ENCODE measurements at places on chromosomes 1 and 21.

DNA sequence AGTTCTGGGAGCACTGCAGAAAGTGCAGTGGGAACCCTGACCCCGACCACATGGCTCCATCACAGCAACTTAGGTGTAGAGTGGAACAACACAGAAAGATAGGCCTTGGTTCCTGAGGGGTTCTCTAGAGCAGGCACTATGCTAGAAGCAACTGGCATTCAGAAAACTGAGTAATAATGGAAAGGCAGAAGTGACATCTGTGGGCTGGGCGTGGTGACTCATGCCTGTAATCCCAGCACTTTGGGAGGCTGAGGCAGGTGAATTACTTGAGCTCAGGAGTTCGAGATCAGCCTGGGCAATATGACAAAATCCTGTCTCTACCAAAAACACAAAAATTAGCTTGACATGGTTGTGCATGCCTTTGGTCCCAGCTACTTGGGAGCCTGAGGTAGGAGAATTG, 5.3 kb downstream of the MRPS15 start:
- no peak for DNase-seq

- no peak for DNase-seq
Measured at GRCh38 chr1:99218572-99218971, 45.7 kb upstream of the PLPPR4 start.

GRCh38 chr1:30418061-30418938, 305.1 kb downstream of the MATN1 start:
- peak; percentile 74 for DNase-seq

DNA sequence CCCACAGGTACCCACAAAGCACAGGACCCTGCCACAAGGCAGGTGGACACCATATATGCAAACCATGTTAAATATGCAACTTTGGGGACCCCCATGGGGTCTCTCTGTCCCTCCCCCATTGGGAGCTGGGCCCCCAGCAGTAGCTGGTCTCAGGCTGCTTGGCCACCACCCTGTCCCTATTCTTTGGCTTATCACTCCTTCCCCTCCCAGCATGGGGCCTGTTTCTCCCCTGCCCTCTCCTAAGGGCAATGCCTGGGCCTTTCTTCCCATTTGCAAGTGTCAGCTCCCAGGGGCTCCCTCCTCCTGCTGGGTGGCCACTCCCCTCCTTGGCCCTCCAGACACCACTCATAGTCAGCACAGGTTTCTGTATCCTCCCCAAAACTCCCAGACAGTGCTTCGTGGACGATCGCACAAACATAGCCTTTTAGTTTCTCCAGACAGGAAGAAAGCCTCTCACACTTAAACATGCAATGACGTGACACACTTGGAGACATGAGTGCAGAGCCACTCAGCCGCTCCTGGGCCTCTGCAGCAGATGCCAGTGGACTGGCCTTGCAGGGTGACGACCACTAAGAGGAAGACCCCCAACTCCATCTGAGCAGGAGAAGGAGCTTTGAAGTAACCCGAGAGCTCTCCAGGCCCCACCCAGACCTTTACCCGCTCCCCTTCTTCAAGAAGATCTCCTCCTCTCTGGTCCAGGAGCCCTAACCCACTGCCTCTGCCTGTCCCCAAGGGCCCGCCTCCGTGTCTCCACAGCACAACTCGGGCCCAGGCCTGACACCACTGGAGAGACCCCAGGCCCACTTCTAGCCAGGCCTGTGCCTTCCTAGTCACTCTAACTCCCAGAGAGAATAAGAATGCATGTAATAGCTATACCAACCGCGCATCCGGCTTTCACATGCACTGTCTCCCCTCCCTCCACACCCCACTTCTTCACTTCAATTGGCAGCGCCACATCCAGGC, 22.9 kb downstream of the CITED4 start:
- no peak for DNase-seq

DNA sequence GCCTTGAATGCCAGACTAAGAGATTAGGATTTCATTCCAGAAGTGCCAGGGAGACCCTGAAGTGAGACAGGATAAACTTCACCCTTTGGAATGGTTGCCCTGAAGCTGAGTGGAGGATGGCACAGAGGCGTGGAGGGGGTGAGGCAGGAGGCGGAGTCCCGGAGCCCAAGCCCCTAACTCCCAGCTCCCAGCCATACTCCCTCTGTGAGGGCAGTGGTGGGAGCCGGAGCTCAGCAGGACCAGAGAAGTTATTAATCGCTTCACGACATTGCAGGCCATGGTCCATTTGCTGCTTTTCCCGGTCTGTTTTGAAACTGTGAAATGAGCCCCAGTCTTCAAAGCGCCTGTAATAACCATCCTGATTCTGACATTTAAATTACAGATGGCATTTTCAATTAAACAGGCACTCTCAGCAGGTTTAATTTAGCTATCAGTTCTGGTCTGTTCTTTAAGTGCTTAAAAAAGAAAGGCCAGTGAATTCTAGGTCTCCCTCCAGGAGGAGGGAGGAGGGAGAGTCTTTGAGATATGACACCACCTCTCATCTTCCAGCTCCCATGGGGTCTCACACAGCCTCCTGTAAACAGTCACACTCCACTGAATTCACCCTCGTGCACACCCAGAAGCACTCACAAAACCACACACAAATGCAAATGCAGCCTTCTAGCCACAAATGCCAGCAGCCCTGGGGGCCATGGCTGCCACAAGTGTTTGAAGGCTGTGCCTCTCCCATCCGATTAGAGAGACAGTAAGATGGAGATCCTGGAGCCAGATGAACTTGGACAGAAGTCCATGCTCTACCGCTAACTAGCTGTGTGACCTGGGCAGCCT, 19.6 kb downstream of the FBXO2 start:
- DNase-seq, result no peak

Data from osteocyte (in vitro differentiated cells).